ENCODE measurements at places on chromosomes 1 and 21.

- no peak for DNase-seq
Observed at GRCh38 chr1:34983700-34984355, 1.3 kb downstream of the TMEM35B start.

GRCh38 chr1:58699011-58699762 is 675 bp downstream of the MYSM1 start:
- no peak for DNase-seq

- no peak for DNase-seq
Observed at GRCh38 chr1:224676551-224676950, 60.4 kb downstream of the CNIH3 start.

GRCh38 chr1:26153966-26154532 is 4.8 kb upstream of the FAM110D start:
- DNase-seq: no peak

DNA sequence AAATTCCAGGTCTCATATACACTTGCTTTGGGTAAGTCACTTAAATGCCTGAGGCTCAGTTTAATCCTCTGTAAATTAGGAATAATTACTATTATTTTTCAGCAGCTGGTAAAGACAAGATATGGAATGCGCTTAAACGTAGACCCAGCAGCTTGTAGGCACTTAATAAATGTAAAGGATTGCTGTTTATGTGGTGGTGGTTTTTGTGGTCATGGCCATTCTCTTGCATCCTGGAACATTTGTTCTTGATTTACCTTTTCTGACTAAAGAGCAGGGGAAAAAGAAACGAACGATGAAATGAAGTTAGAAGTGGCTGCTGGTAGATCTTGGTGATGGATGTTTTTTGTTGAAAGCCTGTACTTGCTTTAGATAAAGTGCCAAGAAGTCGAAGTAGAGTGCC is 195.0 kb upstream of the FOXD3 start:
- DNase-seq: no peak

GRCh38 chr1:42541104-42541503 is 78.0 kb downstream of the CCDC30 start:
- no peak for DNase-seq

GRCh38 chr1:225794954-225795353 is 15.0 kb upstream of the EPHX1 start:
- no peak for DNase-seq
